ENCODE measurements at places on chromosomes 3 and 15.

- DNase-seq = no peak
Measured at GRCh38 chr3:114764056-114764492, 383.0 kb downstream of the ZBTB20 start.

- DNase-seq = no peak
Measured at GRCh38 chr15:98826658-98827057, 178.3 kb downstream of the IGF1R start.

DNA sequence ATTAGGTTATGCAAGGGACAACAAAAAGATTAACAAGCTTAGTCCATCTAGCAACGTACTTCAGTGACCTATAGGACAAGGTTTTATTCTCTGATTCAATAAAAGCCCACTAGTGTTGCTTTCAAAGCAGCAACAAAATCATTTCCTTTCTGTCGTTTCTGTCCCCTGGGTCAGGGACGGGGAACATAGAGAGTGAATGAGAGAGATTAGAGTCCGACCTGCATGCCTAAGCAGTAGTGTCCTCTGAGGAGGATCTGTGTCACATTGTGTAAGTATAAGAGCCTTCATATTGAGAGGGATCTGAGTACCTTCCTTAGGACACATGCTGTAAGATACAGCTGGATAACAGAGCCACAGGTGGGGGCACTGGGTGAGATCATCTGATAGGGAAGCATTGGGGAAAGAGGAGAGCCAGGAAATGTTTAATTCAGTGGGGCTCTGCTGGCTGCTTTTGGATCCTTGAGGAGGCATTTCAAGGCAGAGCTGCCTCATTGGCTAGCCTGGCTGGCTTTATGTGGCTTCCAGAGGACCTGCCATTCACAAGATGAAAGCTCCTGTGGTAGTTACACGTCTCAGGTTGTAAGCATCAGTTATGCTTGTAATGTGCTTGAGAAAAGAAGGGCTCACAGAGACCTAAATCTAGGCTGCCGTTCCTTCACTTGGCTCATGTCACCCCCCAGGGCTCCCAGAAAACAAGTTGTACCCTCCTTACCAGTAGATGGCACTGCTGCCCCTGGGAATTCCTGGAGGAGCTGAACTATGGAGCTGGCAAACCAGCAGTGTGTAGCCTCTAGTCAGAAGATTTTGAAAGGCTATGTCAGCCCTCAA, 2.7 kb downstream of the TMEM108 start:
- DNase-seq = no peak

DNA sequence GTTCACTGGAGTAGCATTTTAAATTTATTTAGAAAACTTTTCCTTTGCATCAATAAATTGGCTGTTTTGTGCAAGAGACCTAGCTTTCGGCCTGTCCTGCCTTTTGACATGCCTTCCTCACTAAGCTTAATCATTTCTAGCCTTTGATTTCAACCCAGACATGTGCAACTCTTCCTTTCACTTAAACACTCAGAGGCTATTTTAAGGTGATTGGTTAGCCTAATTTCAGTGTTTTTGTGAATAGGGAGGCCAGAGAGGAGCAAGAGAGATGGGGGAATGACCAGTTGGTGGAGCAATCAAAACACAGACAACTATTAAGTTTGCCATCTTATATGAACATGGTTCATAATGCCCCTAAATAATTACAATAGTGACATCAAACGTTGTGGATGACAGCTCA, 333.4 kb downstream of the SLC9A9 start:
- no peak for DNase-seq

DNA sequence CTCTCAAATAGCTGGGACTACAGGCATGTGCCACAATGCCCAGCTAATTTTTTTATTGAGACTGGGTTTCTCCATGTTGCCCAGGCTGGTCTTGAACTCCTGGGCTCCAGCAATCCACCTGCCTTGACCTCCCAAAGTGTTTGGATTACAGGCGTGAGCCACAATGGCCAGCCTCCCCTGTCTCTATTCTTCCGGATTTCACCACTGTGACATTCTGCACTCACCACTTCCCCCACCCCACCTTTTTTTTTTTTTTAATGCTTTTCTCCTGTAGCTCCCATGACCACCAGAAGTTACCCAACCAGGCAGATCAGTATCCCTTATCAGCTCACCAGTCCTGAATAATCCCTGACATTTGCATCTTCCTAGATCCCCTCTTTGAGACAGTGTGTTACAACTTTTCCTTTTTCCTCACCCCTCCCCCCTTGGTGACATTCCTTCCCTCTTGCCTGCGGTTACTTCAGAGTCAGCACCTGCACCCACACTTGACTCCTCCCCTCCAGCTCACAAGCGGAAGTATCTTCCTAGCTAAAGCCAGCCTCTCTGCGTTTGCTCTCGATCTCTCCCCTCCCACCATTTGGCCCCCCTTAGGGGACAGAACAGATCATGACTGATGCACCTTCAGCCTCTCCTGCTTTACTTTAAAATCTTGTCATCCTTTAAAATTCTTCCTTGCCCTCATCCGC, 13.5 kb upstream of the ZNF592 start:
- peak; percentile 53 for DNase-seq

GRCh38 chr3:87082796-87083440, 92.0 kb upstream of the VGLL3 start:
- DNase-seq = no peak

DNA sequence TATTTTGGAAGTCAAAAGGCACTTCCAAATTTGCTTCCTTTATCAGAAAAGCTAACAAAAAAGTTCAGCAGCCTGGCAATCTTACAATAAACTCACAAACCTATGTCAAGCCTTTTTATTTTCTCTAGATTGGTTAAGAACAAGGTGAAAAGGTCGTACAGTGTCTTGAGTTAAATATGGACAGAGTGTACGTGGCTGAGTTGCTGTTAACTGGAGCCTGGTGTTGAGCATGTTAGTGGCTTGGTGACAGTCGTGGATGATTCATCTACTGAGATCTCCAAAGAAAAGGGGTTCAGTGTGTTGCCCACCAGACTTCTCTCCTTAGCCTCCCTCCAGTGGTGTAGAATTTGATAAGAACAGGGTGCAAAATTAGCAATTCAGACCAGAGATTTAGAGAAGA, 89.7 kb downstream of the SSR3 start:
- DNase-seq = no peak

- no peak for DNase-seq
Measured at GRCh38 chr3:1696669-1697275, 401.9 kb upstream of the CNTN4 start.

DNA sequence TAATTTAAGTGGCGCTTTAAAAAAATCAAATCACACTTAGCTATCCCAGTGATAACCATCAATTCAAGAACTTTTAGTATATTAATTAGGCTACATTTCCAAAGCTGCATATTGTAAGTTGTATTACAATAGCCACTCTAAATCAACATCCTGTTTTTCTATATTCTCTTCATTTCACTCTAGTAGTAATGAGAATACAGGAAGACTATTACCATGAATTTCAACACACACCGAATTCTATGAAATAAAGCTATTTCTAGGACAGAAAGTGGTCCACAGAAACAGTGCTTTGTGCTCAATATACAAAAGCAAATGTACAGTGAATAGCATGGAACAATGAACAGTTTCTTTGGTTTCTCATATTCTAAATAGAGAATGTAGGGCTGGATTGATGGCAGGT, 24.6 kb downstream of the TRAT1 start:
- DNase-seq = no peak

GRCh38 chr3:179081885-179082284, 10.3 kb upstream of the ZMAT3 start:
- no peak for DNase-seq

DNA sequence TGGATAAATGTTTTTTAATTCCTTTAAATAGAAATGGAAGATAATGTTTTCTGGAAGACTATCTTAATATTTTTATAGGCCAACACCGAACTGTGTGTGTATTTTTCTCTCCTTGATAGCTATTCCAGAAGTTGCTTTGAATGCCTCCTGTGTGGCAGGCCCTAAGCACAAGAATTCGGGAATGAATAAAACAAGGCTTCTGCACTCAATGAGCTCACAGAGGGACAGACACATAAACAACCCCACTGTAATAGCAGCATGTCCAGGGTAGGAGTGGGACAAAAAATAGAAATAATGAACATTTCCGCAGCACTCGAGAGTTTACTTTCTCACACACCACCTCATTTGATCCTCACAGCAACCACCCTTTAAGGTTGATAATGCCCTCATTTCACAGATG, 18.0 kb downstream of the SRGAP3 start:
- no peak for DNase-seq

- no peak for DNase-seq
Measured at GRCh38 chr3:152858170-152858800, 23.4 kb downstream of the P2RY1 start.

- peak; percentile 25 for DNase-seq
Measured at GRCh38 chr15:71443538-71443937, 328.3 kb downstream of the THSD4 start.

- no peak for DNase-seq
Measured at GRCh38 chr15:66783314-66783713, 81.3 kb downstream of the SMAD6 start.

DNA sequence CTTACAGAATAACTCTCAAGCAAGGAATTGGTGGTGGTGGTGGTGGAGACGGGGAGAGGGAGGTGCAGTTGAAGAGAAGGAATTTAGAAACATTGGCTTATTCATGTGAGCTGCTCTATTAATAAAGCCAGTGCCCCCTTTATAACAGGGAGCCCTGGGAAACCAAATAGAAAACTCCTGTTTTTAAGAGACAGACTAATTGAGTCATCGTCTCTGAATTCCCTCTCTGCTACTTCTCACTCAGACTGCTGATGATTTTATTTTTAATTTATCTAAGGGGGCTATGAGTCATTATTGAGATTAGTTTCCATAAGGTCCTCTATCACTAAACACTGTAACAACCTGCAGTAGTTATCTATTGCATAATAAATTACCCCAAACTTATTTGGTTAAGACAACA, 145.9 kb upstream of the GALNT15 start:
- DNase-seq = no peak

DNA sequence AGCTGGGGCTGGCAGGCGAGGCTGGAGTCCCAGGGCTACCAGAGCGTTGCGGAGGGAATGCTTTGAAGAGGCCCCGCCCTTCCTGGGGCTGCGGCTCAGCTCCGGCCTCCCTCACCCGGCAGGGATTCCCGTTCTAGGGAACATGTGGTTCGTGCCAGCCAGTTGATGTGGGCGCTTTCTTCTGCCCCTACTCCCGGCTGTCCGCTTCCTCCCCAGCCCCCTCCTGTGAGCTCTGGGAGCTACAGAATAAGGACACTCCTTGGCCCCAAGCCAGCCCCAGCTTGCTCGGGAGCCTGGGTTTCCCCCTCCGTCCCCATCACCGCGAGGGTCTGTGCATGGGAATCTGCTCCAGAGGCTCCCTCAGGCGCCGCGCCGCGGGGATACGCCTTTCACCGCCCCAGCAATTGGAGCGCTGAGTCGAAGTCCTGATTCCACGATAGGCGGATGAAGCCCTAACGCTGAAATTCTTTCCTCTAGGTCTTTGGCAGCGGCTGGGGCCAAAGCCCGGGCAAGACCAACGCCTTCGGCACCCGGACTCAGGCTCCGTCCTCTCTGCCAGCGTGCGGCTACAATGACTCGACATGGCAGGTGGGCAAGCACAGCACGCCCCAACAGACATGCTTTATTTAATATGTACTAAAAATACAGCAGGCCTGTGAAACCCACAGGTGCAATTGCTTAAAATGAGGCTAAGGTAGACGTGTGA, 69.5 kb downstream of the KLF15 start:
- no peak for DNase-seq

Data from activated T-cell treated with anti-CD3 and anti-CD28 coated beads for 1 hour (primary cell).